ENCODE measurements at places on chromosomes 1 and 21. TPM values are rescaled to one million over a fixed set of nuclear protein-coding genes. Genes with fewer than 3 reads are reported as not detected.

Gene NMNAT1
- 10.2 TPM for polyA plus RNA-seq

Gene BSND
- polyA plus RNA-seq = not detected

Gene SYT11
- 2.8 TPM for polyA plus RNA-seq

Gene GBP6
- polyA plus RNA-seq = 0.03 TPM

Gene ROR1
- 0.69 TPM for polyA plus RNA-seq

Gene CFAP45
- 0.04 TPM for polyA plus RNA-seq

Gene CELA2B
- not detected for polyA plus RNA-seq

Gene CALML6
- 75.4 TPM for polyA plus RNA-seq

Gene ATP6V1G3
- not detected for polyA plus RNA-seq

Gene NBPF6
- polyA plus RNA-seq = not detected

Gene DMRTA2
- polyA plus RNA-seq = not detected

Gene KIF14
- polyA plus RNA-seq = 0.06 TPM

Gene ANGPTL1
- polyA plus RNA-seq = 26.1 TPM

Gene ST6GALNAC3
- polyA plus RNA-seq = 1.3 TPM
